ENCODE measurements at places on chromosomes 12 and 14. TPM values are rescaled to one million over a fixed set of nuclear protein-coding genes. Genes with fewer than 3 reads are reported as not detected.

LBHD2 gene
- total RNA-seq, result not detected

SCNN1A gene
- total RNA-seq, result not detected

FAM161B gene
- total RNA-seq, result 29.7 TPM

KRT72 gene
- total RNA-seq, result not detected

Data from parietal lobe (tissue), 2 donors.